ENCODE measurements at places on chromosomes 2 and 18.

GRCh38 chr2:174350018-174350417 is 15.3 kb downstream of the SP9 start:
- peak; percentile 36 for DNase-seq

DNA sequence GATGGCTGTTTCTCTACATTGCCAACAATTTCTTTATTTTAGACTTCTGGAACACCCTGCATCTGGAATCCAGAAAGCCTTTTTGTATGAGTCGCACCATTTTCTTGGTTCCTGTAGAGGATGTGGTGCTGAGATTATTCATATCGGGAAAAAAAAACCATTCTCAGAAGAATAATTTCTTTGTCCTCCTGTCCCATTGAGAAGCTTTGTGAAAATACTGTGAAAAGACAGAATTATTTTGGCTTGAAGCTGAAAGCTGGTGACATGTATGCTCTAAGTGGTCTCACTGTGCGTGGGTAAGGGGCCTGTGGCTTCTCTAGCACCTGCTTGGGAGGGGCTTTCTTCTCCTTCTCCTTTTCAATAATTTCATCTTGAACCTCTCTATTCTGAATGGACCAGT is 138.4 kb downstream of the FAM210A start:
- DNase-seq: no peak

- DNase-seq: no peak
Observed at GRCh38 chr2:37326285-37326684, 1.7 kb upstream of the PRKD3 start.

DNA sequence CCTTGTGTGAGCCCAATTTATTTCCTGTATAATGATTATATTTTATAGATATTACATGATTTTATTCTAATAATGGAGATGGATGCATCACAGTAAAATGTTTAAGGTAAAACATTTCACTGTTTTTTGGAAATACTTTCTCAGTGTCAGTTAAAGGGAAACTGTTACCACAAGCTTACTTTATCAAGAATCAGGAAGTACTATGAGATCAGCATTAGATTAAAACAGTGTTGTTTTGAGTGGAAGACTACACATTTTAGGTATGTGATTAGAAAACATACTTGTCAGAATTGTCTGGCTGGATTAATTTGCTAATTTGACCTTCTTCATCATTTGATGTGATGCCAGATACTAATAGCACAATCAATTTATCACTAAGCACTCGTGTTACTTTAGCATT is at the start of gene HRH4:
HRH4 (plus strand) TSS at position 250 of the 400 bp plus-strand sequence; CDS start at position 342, 92 bp downstream.
- no peak for DNase-seq

GRCh38 chr18:10521566-10521965 is 4.3 kb upstream of the NAPG start:
- no peak for DNase-seq

DNA sequence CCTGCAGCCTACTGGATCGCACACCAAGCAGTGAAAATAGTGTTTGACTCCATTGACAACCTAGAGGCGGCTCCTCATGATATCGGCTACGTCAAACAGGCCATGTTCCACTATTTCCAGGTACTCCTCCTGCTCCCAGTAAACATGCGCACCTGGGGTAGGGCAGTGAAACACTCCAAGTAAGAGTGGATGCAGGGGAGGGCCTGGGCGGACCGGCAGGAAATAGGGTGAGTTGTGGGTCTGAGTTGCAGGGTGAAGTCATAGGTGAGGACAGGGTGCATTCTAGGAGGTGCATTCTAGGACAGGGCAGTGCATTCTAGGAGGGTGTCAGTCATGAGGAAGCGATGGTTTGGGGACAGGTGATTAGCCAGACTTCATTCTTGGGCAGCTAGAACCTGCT is 5.0 kb downstream of the NAGK start:
- DNase-seq: no peak

- no peak for DNase-seq
Observed at GRCh38 chr2:121608367-121608766, 40.9 kb downstream of the CLASP1 start.

Measured in T47D (cell line).